ENCODE measurements at places on chromosomes 5 and 9. TPM values are rescaled to one million over a fixed set of nuclear protein-coding genes. Genes with fewer than 3 reads are reported as not detected.

The PPP2R2B gene
- 10.0 TPM for total RNA-seq

The HSD17B3 gene
- total RNA-seq: not detected

The HDAC3 gene
- total RNA-seq: 43.4 TPM

The LRRC19 gene
- not detected for total RNA-seq

The TMOD1 gene
- total RNA-seq: 17.1 TPM

The GARIN3 gene
- total RNA-seq: not detected

DNA sequence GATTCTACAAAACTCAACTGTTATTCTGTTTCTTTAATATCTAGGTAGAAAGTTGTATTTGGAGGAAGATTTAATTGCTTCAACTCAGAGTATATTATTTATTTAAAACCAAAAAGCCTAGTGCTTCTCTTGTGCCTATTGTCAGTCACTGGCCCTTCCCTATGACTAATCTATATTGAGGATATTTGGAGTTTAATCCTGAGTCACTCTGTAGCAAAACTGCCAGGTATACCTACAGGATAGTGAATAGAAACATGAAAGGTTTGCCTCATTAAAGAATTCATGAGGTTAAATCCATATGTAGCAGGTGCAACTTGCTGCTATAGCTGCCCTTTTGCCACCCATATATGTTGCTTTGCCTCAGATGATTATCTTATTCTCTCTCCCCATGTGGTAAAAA lies 15.1 kb downstream of the PLK2 start:
- no peak for DNase-seq

DNA sequence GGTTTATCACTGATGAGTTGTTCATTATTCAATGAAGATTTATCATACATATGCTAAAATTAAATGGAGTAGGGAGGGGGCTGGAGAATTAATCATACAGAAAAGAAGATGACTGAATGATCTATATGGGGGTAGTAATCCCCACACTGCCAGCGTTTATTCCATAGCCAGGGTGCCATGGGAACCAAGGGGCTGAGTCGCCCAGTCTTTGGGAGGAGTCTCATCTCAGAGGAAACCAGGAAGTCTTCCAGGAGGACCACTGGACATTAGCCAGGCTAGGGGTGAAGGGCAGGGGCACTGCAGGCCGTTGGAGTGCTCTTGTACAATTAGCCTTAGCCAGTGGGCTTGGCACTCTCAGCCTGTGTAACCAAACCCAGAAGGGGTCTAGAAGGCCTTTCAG lies 226.5 kb downstream of the ARL15 start:
- DNase-seq: no peak

DNA sequence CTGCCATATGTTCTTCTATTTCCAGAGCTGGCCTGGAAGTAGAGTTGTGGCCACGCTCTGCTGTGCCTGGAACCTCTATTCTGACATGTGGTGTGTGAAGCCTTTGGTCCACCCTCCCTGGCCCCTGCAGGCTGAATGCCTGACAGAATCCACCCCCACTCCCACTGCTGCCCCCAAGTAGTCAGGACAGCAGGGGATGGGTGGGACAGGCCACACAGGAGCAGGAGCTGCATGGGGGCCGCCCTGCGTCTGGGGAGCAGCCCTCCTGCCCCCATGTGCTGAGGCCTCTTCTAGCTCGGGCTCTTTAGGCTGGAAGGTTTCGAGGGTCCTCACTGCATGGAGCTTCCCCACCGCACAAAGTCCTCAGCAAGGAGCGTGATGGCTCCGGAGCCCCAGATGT lies 32.6 kb upstream of the IRX4 start:
- no peak for DNase-seq

DNA sequence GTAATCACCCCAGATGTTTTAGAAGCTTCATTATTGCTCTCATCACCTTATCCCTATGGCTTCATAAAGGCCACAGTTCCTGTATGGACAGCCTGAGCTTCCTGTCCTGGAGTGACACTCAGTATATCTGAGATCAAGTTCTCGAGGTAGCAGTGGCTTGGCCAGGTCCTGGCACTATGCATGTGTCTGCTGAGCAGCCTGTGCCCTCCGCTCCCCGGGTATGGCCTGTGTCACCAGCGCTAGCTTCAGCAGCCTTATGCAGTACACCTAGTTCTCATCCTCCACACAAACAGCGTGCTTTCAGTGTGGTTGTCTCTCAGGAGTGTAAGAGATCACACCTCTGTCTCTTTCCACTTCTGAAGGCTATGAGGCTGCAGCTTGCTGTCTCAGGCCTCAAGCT lies 514.7 kb downstream of the DIRAS2 start:
- no peak for DNase-seq

- no peak for DNase-seq
Measured at GRCh38 chr5:77908787-77909186, 132.6 kb upstream of the TBCA start.

DNA sequence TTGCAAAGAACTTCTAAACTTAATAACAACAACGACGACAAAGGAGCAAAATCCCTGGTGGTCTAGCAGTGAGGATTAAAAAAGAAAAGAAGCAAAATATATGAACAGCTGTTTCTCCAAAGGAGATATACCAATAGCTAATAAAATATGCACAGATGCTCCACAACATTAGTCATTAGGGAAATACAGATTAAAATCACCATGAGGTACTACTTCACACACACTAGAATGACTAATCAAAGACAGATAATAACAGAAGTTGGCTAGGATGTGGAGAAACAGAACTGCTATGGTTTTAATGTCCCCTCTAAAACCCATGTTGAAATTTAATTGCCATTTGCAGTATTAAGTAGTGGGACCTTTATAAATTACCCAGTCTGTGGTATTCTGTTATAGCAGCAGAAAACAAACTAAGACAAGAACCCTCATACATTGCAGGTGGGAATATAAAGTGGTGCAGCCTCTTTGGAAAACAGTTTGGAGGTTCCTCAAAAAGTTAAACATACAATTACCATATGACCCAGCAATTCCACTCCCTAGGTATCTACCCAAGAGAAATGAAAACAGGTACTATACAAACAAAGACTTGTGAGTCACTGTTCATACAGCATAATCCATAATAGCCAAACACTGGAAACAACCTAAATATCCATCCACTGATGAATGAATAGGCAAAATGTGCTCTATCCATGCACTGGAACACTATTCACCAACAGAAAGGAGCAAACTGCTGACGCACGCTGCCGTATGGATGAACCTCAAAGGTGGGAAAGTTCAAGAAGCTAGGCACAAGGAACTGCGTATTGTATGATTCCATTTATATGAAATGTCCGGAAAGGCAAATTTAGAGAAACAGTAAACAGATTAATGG lies 11.4 kb upstream of the DUSP1 start:
- no peak for DNase-seq

GRCh38 chr5:142353071-142353472 lies 28.3 kb upstream of the SPRY4 start:
- DNase-seq: no peak
